AG10803 (cell line): ENCODE measurements at places on chromosomes 7 and 10.

- DNase-seq: peak; percentile 61
Observed at GRCh38 chr10:69124563-69125268, 738 bp downstream of the VPS26A start.

DNA sequence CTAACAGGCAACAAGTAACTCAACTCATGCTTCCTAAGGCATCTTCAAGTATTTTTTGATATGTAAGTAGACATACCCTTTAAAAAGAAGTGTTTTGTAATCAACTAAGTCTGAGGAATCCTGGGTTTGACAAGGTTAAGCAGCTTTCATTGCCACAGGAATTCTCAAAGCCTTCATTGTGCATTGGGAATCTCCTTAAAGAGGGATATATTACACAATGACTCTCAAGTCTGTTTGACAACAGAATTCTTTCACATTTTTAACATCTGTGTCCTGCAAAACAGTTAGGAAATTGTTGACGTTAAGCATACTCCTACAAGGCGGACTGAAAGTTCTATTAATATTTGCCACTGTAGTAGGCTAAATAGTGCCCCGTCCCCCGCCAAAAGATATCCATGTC lies 71.4 kb downstream of the SGMS1 start:
- peak; percentile 98 for DNase-seq

GRCh38 chr10:128063736-128064107 lies 62.5 kb downstream of the MKI67 start:
- no peak for DNase-seq

DNA sequence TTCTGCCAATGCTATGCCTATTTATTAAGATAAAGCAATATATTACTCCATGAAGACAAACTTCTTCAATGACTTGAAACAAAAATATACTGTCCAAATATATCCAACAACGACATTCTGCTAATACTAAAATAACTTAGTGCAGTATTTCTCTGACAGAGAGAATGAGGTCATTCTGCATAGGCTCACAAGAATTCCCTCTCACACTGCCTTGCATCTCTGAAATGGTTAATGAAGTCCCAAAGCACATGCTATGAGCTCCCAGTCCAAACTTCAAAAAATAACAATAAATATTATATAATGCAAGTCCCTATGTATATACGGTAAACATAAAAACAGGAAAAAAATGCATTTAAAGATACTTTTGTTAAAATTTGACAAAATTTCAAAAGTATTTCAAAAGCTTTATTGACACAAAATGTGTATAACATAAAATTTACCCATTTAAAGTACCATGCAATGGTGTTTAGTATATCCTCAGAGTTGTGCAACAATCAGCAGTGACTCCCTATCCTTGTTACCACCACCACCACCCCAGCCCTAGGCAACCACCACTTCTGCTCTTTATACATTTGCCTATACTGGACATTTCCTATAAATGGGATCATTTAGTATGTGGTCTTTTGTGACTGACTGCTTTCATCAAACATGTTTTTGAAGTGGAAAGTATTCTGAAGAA lies 27.6 kb downstream of the CHCHD3 start:
- DNase-seq: peak; percentile 5

DNA sequence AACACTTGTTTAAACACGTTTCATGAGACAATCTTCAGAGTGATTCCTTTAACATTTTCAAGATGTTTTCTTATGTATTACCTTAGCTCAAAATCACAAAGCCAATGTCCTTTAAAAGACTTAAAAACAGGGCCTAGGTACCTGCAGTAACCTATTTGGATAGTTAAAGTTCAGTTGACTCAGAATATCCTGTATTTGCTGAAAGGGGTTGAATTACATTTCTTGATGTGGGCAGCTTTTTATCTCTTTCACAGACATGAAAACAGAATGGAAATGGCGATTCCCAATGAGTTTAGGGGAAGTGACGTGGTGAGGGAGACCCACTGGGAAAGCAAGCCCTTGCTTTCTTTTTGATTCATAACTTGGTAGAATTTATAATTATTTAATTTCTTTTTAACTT lies 324.4 kb upstream of the AOAH start:
- DNase-seq: no peak

GRCh38 chr7:19294619-19295018 lies 149.4 kb upstream of the FERD3L start:
- peak; percentile 56 for DNase-seq

GRCh38 chr7:77830649-77831355 lies 32.2 kb downstream of the PHTF2 start:
- no peak for DNase-seq

GRCh38 chr10:123093489-123093888 lies 42.3 kb upstream of the HMX3 start:
- no peak for DNase-seq

- DNase-seq: no peak
Observed at GRCh38 chr10:43202657-43203447, 64.0 kb downstream of the RASGEF1A start.

DNA sequence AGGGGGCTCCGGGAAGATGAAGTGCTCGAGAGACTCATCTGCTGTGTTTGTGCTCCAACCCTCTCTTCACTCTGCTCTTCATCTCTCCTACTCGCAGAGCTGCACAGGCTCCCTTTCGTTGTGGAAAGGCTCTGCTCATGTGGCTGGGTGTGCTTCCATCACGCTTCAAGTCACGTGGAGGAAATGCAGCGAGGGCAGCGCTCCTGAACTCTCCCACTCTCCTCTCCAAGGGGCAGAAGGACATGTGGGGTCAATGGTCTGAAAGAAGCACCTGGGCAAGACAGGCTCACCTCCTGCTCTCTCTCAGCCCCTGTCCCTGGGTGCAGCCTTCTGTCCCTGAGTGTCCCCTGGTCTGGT lies 72.6 kb downstream of the USP6NL start:
- DNase-seq: no peak

DNA sequence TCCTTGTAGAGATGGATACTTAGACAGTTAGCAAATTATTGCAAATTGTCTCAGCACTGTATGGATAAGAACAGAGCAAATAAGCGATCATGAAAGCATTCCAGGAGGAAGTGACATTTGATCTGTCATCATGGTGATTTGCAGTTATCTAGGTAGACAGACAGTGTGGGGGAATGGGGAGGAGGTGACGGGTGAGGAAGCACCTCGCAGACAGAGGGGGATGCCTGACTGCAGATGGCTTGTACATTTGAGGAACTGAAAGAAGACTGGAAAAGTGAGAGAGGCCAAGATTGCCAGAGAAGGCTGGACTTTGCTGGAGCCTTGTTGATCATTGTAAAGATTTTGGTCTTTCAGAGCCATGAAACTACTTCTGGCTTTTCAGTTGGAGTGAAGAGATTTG lies 318.2 kb upstream of the CELF2 start:
- DNase-seq: no peak

DNA sequence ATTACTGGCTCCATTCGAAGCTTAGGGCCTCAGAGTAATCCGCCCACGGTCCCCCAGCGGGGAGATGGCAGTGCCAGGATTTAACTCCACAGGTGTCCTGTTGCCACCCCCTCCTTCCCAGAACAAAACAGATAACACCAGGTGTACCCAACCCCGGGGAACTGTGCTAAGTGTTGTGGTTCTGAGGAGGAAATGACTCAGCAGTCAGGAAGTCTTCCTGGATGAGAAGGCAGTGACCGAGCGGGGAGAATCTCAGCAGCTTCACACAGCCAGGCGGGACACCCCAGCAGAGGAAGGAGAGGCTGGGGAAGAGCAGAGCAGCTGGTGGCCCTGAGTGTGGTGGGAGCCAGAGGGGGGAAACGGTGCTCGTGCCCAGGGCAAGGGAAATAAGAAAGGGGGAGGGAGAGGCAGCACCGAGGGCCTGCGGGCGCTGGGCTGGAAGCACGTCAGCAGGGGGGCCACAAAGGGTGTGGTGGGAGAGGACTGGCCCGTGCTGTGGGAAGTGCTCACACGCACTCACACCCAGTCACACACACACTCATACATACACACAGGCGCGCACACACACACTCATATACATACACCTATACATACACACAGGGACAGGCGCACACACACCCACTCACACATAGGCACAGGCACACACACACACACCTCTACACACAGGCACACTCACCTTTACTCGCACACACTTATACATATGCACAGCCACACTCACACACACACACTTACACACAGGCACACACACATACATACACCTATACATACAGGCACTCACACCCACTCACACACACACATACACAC lies 59.8 kb upstream of the CHST15 start:
- peak; percentile 76 for DNase-seq

DNA sequence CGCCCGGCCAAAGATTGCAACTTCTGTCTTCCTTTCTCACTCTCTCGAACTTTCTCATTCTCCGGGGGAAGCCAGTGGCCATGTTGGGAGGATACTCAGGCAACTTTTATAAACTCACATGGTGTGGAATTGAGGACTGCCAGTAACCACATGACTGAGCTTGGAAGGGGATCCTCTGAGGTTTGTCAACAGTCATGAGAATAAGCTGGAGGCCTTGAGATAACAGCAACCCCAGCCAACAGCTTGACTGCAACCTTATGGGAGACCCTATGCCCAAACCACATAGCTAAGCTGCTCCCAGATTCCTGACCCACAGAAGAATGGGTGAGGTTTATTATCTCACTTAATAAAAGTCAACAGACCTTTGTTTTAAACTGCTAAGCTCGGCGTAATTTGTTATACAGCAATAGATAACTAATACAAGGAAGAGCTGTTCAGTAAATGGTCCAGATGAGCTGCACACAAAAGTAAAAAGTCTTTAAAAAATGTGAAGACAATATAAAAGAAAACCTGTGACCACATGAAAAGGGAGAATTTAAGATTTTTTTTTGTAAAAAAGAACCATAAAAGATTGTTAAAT lies 9.6 kb downstream of the SYPL1 start:
- no peak for DNase-seq

GRCh38 chr7:144391823-144392255 lies 11.7 kb downstream of the NOBOX start:
- peak; percentile 58 for DNase-seq

- DNase-seq: peak; percentile 56
Observed at GRCh38 chr7:28076423-28077200, 104.0 kb downstream of the JAZF1 start.

GRCh38 chr7:30429156-30429530 lies 49.4 kb downstream of the NOD1 start:
- DNase-seq: no peak

GRCh38 chr10:125039354-125039769 lies 97.4 kb downstream of the ZRANB1 start:
- DNase-seq: no peak

GRCh38 chr10:99619851-99620710 lies at the start of gene SLC25A28:
Gene SLC25A28 (minus strand): TSS chr10:99620439. CDS start chr10:99620335, 104 bp downstream.
- peak; percentile 100 for DNase-seq

- no peak for DNase-seq
Observed at GRCh38 chr7:20793694-20794394, 7.2 kb upstream of the SP8 start.

GRCh38 chr7:80253653-80254052 lies 119.0 kb downstream of the GNAI1 start:
- no peak for DNase-seq

GRCh38 chr7:74092964-74093471 lies 9.4 kb downstream of the LIMK1 start:
- DNase-seq: no peak

DNA sequence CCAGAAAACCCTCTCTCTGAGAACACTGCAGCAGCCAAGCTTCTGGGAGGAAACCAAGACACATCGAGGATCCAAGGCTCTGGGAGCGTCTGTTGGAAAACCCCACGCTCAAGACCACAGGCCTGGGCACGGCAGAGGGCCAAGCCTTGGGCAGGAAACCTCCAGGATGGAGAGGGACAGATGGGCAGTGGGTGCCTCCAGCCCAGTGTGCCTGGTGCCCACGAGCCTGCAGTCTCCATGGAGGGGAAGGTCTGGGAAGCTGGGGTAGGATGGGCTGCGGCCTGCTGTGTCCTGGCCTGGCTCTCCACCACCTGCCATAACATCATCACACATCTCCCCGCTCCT lies 96.1 kb downstream of the FAM53B start:
- DNase-seq: no peak

DNA sequence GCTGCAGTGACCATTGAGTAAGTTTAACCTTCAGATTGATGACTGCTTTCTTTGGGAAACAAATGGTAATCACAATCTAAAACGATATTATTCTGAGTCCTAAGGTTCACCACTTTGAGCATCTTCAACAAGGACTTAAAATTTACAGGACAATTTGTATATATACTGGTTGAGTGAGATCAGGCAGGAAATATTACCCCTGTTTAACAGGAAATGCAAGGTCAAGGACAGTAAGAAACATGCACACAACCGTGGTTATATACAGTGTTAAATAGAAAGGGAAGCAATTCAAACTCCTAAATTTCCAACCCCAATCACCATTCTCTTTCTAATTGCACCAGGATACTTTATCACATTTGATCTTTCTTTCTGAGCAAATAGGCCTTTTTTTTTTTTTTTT lies 96.1 kb downstream of the ZNF277 start:
- no peak for DNase-seq

- DNase-seq: peak; percentile 56
Observed at GRCh38 chr7:69457595-69458504, 140.4 kb upstream of the AUTS2 start.
